Inflammatory macrophage treated with lipopolysaccharide for 4 hours (primary cell): ENCODE measurements at places on chromosomes 13 and 19.

DNA sequence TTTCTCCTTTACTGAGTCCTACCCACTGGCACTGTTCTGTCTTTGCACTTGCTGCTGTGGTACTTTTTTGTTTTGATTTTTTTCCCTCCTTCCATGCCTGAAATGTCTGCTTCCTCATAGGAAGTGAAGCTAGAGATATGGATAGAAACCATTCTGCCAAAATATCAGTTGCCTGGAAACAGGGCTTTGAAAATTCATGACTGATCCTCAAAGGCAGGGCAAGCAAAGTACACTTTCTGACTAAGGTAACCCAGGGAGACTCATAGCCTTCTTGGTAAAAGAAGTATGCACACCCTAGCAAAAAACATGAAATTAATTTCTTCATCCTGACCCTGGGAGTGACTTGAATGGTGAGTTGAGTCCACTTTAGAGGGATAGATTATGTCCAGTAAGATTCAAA is 329.8 kb downstream of the MYO16 start:
- DNase-seq, result no peak

- DNase-seq, result no peak
Observed at GRCh38 chr13:103325672-103326071, 259.5 kb upstream of the SLC10A2 start.

- no peak for DNase-seq
Observed at GRCh38 chr13:44108331-44108858, 228.7 kb downstream of the LACC1 start.

- no peak for DNase-seq
Observed at GRCh38 chr19:46898731-46899130, 37.9 kb downstream of the ARHGAP35 start.

- no peak for DNase-seq
Observed at GRCh38 chr13:93670866-93671265, 444.3 kb downstream of the GPC6 start.

DNA sequence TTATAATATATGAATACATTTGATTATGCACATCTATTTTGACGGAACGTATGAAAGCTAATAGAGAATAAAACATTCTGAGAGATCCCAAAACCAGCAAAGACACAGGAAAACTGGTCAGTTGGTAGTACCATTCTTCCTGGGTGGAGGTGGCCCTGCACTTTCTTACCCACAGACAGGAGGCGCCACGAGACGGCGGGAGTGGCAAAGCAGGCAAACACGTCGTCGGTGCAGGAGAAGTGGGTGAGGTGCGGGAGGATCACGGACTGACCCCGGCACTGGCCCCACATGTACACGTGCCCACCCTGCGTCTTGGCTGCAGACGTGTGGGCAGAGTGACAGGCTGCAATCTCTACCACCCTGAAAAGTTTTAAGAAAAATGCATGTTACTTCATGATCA is 36.1 kb downstream of the RCBTB1 start:
- no peak for DNase-seq
